PC-9 (cell line): ENCODE measurements at places on chromosomes 6 and 20.

DNA sequence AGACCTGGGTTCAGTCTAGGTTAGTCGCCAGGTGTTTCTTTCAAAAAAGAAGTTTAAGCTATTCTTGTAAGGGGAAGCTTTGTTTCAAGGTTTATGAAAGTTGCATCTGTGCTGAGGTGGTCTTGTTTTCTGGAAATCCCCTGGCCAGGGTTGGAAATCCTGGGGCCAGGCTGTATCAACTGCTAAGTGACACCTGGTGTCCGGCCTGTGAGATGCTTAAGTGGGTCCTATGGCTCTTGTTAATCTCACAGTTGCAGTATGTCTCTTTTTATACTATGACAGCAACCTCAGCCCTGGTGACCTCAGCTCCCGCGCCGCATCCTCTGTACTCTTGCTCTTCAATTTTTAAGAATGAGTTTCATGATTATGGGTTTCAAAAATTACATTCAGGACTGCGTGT lies 72.0 kb downstream of the CHMP4B start:
- H3K4me3 ChIP-seq: no peak overlapping the region
- no peak overlapping the region for H3K27ac ChIP-seq
- peaks cover 7% of the 10 kb centered on the region; the same call in 1 of the 2 replicates for H3K4me1 ChIP-seq
- no peaks in the 10 kb centered on the region for H3K36me3 ChIP-seq

DNA sequence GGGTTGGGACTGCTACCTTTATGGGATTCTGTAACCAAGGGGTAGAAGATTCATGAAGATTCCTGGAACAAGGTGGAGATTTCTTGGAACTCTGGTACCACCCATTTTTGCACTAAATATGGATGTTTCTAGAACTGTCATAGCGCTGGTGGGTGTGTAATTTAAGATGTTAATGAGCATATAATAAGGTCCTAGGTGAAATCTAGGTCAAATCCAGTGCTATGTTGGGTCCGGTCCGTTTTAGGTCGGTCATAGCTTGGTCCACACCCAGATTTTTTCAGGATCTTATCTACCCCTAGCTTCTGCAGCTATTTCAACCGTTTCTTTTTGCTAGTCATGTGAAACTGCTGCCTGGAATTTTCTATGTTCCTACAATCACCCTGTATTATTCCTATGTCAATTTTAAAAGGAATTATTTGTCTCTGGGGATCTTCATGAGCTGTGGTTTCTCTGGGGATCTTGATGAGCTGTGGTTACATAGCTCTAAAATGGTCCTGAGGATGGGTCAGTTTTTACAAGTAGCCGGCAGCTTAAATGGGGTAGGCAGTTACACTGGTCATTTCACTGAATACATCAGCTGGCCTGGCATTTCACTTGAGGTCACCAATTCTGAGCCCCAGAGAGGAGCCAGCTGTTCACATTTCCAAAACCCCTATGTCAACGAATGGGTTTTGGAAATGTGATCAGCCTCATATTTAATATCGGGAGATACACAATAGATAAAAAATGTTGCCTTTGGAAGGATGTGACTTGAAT lies 652.3 kb upstream of the FLRT3 start:
- H3K36me3 ChIP-seq: no peaks in the 10 kb centered on the region
- H3K4me3 ChIP-seq: no peak overlapping the region
- H3K4me1 ChIP-seq: peaks cover 23% of the 10 kb centered on the region
- no peak for DNase-seq
- no peak overlapping the region for H3K27ac ChIP-seq

DNA sequence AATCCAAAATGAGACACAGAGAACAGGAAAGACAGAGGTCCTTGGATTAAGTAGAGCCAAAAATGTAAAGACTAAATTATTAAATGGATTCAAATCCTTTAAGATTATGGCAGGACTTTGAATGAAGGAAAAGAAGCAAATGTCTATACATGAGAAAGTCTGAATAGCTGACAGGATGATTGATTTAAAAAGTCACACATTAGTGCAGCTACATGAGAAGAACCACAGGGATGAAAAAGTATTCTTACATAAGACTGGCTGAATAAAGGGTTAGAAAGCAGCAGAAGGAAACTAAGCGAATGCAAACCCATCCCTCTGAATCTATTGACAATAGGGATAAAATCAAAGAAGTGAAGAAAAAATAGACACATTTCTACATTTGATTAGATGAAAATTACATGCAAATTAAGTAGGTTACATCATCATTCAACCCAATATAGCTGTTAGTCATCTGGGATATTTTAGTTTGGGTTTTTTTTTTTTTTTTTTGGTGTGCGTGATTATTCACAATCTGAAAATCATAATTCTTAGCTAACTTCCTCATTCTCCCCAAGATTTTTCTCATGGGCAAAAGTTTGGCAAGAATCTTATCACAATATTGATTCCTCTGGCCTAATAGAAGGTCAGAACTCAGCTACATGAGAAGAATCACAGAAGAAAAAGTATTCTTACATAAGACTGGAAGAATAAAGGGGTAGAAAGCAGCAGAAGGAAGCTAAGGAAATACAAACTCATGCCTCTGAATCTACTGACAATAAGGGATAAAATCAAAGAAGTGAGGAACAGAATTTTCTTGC lies 845.4 kb downstream of the HACE1 start:
- no peaks in the 10 kb centered on the region for H3K36me3 ChIP-seq
- no peak overlapping the region for H3K27ac ChIP-seq
- H3K4me1 ChIP-seq: no peaks in the 10 kb centered on the region
- H3K4me3 ChIP-seq: no peak overlapping the region

- H3K27ac ChIP-seq: no peak overlapping the region
- no peak overlapping the region for H3K4me3 ChIP-seq
- H3K4me1 ChIP-seq: peaks cover 33% of the 10 kb centered on the region
- DNase-seq: no peak
- H3K27me3 ChIP-seq: no peaks in the 10 kb centered on the region
Observed at GRCh38 chr6:25178336-25179035, 100.7 kb upstream of the CARMIL1 start.

DNA sequence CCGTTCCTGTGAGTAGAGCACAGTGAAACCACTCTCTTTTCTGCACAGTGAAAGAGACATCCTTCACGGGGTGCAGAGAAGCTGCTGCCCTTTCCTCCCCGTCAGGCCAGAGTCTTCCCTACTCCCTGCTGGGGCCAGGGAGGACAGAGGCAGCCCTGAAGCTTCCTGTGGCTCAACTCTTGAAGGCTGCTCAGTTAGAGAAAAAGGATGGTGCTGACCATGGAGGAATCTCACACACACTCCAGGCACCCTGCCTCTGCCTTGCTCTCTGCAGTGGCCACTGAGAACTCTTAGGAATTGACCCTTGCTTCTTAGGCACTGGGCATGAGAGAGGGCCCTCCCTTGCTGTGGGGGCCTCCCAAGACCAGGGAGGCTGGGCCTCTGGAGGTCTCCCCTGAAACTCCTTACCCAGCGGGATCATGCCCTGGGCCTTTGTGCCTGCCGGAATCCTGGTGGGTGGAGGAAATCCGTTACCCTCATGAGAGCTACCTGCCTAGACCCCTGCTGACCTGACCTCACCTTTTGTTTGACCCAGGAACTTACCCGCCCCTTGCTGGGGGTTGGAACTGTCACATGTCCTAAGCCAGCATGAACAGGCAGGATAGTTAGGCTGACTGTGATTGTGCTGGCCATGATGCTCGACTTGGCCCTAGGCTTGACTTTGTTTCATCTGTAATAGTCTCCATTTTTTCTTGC lies 65.0 kb upstream of the CD93 start:
- no peak overlapping the region for H3K4me3 ChIP-seq
- H3K36me3 ChIP-seq: no peaks in the 10 kb centered on the region
- DNase-seq: no peak
- peak overlapping the region; percentile 97 for H3K27ac ChIP-seq
- no peaks in the 10 kb centered on the region for H3K27me3 ChIP-seq

- H3K27me3 ChIP-seq: no peaks in the 10 kb centered on the region
- DNase-seq: no peak
- no peak overlapping the region for H3K4me3 ChIP-seq
- no peak overlapping the region for H3K27ac ChIP-seq
Observed at GRCh38 chr6:128574402-128574801, 54.0 kb upstream of the PTPRK start.

DNA sequence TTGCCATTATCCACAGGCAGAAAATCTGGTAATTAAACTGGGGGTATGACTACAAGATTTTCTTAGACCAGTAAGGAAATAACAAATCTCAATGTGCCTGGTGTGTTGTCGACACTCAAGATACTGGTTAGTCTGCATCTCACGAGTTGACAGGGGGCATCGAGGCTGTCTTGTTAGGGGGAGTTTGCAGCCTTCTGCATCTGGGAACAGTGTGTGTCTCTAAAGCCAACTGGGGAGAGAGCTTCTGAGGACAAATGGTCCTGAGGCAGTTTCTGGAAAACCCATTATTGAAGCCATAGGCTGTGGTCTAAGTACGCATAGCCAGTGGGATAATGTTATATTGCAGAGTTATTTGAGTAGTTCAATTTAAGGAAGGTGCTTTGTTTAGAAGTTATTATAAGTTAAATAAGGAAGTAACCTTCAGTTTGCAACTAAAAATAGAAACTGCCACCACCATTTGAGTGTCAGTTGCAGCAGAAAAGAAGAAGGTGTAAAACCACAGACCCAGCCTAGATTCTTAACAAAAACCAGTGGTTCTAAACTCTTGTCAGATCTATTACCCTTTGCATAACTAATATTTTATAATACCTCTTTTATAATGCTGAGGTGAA lies 15.4 kb upstream of the MAPK13 start:
- no peak for DNase-seq
- H3K27me3 ChIP-seq: no peaks in the 10 kb centered on the region
- no peak overlapping the region for H3K27ac ChIP-seq
- H3K4me3 ChIP-seq: no peak overlapping the region

- H3K27me3 ChIP-seq: no peaks in the 10 kb centered on the region
- H3K4me3 ChIP-seq: no peak overlapping the region
- no peaks in the 10 kb centered on the region for H3K36me3 ChIP-seq
- H3K27ac ChIP-seq: no peak overlapping the region
Observed at GRCh38 chr6:72911463-72912155, 289.7 kb downstream of the KCNQ5 start.

- H3K36me3 ChIP-seq: no peaks in the 10 kb centered on the region
- no peaks in the 10 kb centered on the region for H3K4me1 ChIP-seq
- peaks cover 72% of the 10 kb centered on the region for H3K27me3 ChIP-seq
- DNase-seq: no peak
- H3K4me3 ChIP-seq: no peak overlapping the region
Observed at GRCh38 chr20:33019465-33020277, 11.8 kb upstream of the BPIFB6 start.

DNA sequence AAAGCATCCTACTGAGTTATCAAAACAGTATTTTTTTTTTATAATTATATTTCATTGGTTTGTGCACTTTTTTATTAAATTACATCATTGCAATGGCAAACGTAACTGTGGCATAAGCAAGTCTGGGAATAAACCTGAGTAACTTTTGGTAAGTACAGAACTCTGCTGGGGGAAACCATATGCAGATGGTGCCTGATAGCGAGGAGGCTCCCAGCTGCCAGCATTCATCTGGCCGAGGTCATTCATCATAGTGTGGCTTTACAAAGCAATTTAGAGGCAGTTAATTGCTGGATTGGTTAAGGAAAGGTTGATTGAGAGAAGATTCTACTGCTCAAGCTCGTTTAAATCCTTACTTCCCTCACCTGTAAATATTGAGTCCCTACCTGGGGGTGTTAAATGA lies 52.6 kb downstream of the HECA start:
- H3K27me3 ChIP-seq: no peaks in the 10 kb centered on the region
- no peak overlapping the region for H3K4me3 ChIP-seq
- no peak overlapping the region for H3K27ac ChIP-seq
- H3K36me3 ChIP-seq: no peaks in the 10 kb centered on the region
- no peak for DNase-seq

GRCh38 chr20:59825563-59825920 lies 107.9 kb downstream of the SYCP2 start:
- no peaks in the 10 kb centered on the region for H3K36me3 ChIP-seq
- H3K4me1 ChIP-seq: peaks cover 49% of the 10 kb centered on the region
- H3K4me3 ChIP-seq: no peak overlapping the region
- DNase-seq: no peak
- H3K27ac ChIP-seq: no peak overlapping the region
- H3K27me3 ChIP-seq: no peaks in the 10 kb centered on the region

GRCh38 chr6:133242637-133243585 lies 1.8 kb downstream of the EYA4 start:
- no peak overlapping the region for H3K27ac ChIP-seq
- peak overlapping the region; percentile 69 for H3K4me3 ChIP-seq
- H3K36me3 ChIP-seq: no peaks in the 10 kb centered on the region
- peaks cover 19% of the 10 kb centered on the region for H3K4me1 ChIP-seq
- DNase-seq: no peak
- H3K27me3 ChIP-seq: peaks cover 26% of the 10 kb centered on the region; the same call in 1 of the 2 replicates

DNA sequence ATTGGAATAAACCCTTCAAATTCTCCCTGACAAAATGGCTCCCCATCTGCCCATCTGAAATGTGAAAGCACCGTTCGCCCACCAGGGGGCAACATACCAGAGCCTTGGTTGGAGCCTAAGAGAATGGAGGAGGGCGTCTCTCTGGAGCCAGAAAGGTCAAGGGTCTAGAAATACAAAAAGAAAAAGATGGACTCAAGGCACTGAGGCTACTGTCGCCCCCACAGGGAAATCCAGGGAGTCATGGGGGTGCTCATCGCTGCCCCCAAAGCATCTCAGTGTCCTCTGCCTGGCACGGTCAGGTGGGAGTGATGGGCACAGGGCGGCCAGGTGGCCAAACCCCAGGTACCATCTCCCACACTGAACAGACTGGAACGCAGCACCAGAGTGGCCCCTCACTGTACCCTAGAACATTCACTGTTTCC lies 136.3 kb downstream of the ZMYND8 start:
- peaks cover 78% of the 10 kb centered on the region for H3K36me3 ChIP-seq
- H3K4me1 ChIP-seq: no peaks in the 10 kb centered on the region
- no peak for DNase-seq
- H3K27me3 ChIP-seq: no peaks in the 10 kb centered on the region
- H3K27ac ChIP-seq: no peak overlapping the region
- H3K4me3 ChIP-seq: no peak overlapping the region

DNA sequence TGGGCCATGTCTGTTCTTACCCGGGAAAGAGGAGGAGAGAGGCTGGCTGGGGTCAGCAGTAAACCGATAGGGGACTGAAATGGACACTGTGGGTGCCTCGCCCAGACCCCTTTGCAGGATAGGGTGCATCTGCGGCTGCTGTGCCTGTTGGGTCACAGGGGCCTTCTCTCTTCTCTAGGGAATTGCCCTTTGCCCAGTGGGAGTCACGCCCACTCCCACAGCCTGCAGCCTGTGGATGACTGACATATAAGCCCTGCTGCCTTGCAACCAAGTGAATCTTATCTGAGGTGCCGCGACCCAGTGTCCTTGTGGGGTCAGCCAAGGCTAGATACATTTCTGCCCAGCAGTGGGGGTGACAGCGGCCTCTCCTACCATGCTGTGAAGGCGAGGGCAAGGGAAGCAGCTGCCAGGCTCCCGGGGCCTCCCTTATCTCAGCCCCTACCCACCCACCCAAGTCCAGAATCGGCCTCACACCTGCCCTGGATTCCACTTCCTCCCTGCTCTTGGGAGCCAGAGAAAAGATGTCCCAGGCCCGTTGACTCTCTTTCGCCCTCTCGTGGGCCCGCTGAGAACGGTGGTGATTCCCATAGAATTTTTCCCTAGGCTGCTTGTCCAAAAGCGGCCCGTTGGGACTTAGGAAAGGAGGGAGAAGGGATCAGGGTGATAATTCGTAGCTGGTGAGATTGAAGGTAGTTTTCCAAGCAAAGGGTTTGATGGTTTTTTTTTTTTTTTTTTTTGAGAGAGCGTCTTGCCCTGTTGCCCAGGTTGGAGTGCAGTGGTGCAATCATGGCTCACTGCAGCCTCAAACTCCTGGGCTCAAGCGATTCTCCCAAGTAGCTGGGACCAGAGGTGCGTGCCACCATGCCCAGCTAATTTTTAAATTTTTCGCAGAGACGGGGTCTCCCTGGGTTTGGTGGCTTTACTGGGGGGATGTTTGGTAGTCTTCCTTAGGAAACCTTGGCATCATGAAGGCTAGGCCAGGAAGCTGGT lies 76.4 kb upstream of the RNF24 start:
- H3K36me3 ChIP-seq: no peaks in the 10 kb centered on the region
- no peak overlapping the region for H3K27ac ChIP-seq
- peak; percentile 35 for DNase-seq
- H3K4me1 ChIP-seq: no peaks in the 10 kb centered on the region
- H3K4me3 ChIP-seq: no peak overlapping the region
